ENCODE measurements at places on chromosomes 11 and 22.

DNA sequence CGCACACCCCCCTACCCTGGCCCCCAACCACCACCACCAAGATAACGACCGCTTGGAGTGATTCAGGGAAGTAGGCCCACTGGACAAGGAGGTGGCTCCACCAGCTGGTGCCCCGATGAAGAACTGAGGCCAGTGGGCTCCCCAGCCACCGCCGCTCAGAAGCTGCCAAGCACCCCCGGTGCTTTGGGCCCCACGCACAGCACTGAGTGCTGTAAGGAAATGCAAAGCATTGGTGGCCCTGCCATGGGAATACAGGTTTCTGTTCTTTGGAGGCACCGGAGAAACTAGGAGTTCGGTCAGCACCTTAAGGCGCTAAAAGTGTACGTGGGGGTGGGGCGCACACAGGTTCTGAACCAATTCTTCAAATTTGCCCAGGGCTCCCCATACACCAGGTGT lies 664 bp upstream of the PRSS23 start:
- peak; percentile 34 for DNase-seq

DNA sequence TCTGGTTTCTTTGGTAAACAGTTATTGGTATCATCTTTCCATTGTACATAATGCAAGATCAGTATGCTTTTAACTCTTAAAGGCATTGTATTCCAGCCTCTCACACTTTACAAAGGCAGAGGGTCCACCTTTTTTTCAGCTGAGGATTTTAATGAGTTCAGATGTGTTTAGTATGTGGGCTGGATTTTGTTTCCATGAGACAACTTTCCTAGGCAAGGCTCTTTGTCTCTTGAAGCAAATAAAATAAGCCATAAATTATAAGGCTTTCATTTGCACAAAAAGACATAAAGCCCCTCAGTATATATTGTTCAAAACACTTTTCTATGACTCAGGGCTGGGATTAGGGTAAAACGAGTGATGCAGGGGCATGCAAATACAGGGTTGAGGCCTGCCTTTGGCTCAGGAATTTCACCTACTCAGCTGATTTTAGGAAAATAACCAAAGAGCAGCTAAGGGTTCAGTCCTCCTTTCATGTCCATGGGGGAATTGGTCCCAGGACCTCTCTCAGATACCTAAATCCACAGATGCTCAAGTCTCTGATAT lies 7.6 kb downstream of the MMP20 start:
- no peak for DNase-seq

DNA sequence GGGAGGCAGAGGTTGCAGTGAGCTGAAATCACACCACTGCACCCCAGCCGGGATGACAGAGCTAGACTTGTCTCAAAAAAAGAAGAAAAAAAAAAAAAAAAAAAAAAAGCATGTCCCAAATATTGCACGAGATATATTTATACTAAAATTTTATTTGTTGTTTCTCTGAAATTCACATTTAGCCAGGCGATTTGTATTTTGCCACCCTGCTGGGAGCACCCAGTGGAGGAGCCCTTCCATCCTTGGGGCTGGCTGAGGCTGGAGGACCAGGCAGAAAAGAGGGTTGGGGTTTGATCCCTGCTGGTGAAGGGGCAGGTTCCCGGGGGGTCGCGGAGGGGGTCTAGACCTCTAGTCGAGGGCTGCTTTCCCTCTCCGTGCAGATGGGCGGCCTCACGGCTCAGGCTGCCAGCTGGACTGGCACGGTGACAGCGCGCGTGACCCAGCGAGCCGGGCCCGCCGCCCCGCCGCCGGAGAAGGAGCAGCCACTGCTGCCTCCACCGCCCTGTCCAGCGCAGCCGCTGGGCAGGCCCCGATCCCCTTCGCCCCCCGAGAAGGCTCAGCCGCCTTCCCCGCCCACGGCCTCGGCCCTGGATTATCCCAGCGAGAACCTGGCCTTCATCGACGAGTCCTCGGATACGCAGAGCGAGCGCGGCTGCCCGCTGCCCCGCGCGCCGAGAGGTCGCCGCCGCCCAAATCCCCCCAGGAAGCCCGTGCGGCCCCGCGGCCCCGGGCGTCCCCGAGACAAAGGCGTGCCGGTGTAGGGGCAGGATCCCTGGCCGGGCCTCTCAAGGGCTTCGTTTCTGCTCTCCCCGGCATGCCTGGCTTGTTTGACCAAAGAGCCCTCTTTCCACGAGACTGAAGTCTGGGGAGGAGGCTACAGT lies 952 bp upstream of the CATSPERZ start:
- peak; percentile 44 for DNase-seq

DNA sequence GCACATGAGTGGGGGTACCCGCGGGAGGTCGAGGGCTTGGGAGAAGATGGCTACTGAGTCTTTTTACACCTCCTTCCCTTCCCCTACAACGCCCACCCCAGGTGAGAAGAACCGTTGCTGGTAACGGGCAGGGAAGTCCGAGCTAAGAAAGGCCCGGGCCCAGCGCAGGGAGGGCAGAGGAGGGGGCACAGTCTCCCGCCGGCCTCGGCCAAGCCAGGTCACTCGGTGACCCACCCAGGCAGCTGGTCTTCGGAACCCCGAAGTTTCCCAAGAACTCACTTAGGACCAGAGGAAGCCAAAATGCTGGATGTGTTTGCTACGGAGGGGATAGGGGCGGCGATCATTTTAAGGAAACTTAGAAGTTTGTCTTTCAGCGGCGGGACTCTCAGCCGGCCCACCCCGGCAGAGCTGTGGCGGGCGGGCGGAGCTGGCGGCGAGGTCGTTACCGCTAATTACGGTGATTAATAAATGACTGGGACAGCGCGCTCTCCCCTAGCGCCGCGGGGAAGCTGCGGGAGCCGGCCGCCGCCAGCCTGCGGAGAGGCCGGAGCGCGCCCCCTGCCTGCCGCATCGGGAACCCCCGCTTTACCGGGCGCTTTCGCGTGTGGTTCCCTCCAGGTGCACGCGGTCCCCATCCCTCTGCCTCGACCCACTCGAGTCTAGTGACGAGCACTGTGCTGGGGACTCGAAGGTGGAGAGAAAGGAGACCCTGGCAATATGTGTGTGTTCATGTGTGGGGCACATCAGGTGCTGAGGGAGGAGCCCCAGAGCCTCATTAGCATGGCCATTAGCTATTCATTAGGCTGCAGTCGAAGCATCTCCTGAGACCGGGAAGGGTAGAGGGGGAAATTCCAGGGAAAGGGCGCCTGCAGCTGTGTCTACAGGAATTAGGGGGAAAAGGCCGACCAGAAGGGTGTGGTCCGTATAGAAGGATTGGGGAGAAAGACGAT lies 945 bp downstream of the ROBO3 start:
- peak; percentile 57 for DNase-seq

GRCh38 chr11:66542362-66542761 lies 3.5 kb downstream of the ZDHHC24 start:
- no peak for DNase-seq

DNA sequence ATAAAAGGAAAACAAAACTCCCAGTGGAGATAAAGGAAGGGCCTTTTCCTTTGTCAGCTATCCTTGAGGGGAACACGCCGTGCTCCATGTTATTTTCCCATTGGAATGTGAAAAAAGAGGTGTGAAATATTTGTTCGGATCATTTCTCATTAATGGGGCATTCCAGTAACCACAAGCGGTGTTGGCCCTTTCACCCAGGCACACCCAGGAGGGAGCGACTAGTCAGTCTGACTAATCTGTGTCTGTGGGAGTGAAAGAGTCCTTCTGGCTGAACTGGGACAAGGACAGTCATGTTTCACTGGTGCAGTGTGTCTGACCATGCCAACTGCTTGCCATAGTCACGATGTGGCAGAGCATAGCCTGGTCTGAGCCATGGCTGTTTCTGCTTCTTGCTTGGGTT lies 13.0 kb upstream of the MYEOV start:
- DNase-seq = no peak

- no peak for DNase-seq
These were observed 5.2 kb downstream of the PITPNM1 start for GRCh38 chr11:67499808-67500483.

DNA sequence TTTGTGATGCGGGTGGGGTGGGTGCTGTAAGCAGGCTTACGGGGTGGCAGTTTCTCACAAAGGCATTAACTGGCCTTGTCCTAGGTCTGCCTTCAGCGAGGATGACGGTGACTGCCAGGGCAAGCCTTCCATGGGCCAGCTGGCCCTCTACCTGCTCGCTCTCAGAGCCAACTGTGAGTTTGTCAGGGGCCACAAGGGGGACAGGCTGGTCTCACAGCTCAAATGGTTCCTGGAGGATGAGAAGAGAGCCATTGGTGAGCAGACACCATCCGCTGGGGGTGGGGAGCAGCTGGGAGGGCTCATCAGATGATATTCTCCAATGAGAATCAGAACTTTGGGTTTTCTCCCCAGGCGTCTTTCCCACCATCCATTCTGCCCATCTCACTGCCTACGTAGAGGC lies 5.8 kb downstream of the TCN2 start:
- no peak for DNase-seq

All from hematopoietic multipotent progenitor cell treated with erythropoietin and hydrocortisone succinate and interleukin-3 and kit ligand, for 6 days (in vitro differentiated cells).